ENCODE measurements at places on chromosomes 1 and 21.

DNA sequence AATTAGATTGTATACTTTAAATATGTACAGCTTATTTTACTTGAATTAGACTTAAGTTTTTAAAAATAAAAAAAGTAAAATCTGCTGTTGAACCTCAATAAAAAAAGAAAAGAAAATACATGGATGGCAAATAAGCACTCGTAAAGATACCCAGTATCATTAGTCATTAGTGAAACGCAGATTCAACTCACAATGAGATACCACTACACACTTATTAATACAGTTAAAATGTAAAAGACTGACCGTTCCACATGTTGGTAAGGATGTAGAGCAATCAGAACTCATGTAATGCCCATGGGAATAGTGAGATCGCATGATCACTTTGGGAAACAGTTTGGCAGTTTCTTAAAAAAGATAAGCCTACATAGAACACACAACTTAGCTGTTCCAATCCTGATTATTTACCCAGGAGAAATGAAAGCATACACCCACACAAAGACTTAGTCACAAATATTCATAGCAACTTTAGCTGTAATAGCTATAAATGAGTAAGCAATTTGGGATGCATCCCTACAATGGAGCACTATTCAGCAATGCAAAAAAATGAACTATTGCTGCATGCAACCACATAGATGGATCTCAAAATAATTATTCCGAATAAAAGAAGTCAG lies 7.3 kb downstream of the SH2D1B start:
- DNase-seq = no peak

DNA sequence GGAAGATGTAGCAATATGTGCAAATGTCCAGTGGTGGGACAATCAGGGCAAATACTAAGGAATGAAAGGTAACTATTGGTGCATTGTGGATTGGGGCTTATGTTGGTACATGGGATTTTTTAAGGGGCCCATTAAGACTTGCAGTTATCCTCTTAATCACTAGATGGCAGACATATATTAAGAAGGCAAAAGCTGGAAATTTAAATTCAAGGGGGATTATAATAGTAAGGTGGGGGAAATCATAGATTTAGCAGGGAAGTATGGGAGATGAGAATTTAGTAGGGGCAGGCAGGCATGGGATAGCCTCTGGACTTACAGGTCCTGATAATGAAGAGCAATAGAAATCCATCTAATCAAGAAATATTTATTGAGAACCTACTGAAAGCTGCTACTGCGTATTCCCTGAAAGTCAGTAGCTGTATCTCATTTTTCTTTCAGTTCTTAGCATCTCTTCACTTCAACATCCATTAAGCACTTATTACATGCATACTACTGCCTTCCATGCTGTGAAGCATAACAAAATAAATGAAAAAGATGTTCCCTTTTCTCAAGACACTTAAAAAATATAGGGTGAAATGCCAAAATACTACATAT lies 251.8 kb downstream of the CRB1 start:
- DNase-seq = no peak

- DNase-seq = no peak
Measured at GRCh38 chr1:119225265-119225664, 84.8 kb upstream of the WARS2 start.

DNA sequence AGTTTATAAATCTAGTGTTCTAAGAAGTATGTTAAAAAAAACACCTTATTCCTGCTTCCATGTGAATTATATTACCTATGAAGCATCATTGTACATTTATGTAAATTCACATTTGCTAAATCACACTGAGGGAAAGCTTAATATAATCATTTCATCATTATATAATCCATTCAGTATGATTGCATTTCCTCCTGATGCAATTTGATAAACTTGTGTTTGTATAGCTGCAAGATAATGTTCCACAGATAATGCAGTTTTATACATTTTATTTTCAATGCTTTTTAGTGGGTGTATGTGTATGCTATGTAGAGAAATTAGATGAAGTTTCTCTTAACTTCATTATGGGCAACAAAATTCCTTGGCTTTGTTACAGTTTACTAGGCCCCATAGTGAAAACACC lies 79.6 kb downstream of the HS2ST1 start:
- no peak for DNase-seq

- DNase-seq = no peak
Measured at GRCh38 chr1:44033756-44034155, 2.5 kb upstream of the SLC6A9 start.

GRCh38 chr21:37562920-37563640 lies 196.5 kb downstream of the DYRK1A start:
- DNase-seq = no peak

- DNase-seq = no peak
Measured at GRCh38 chr1:216332462-216332861, 90.8 kb downstream of the USH2A start.

DNA sequence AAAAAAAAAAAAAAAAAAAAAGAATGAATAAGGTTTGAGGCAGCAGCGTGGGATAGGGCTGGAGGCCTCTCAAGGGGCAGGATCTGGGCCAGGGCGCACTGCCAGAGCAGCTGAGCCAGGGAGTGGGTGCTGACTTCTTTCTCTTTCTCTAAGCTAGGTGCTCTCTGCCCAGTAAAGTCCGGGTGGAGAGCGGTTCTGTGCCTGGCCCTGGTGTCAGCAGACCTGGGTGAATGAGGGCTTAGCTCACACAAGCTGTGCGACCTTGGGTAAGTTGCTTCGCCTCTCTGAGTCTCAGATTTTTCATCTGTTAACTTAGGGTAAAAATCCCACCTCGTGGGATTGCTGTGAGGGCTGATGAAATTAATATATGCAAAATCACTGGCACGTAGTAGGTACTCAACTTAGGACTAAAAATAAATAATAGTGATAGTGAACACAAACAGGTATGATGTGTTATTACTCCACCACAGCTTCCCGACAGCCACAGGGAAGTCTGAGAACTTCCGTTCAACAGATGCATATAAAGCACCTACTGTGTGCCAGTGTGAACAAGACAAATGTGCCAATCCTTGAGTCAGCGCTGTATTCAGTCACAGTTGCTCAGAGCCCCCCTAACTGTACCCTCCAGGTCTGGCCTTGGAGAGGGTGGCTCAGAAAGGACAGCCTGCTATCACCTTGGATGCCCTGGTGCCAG lies 2.0 kb upstream of the FAM131C start:
- no peak for DNase-seq
